Colonic mucosa (tissue), 4 donors: ENCODE measurements at places on chromosomes 13 and 19. TPM values are rescaled to one million over a fixed set of nuclear protein-coding genes. Genes with fewer than 3 reads are reported as not detected.
A peak's percentile ranks its signal among the peaks of the same experiment; 100 is the strongest.

GRCh38 chr13:39107561-39107960 lies 69.3 kb downstream of the NHLRC3 start:
- DNase-seq = no peak

ONECUT3 gene
- total RNA-seq = not detected

PEAK3 gene
- total RNA-seq = 0.72 TPM

ZNF569 gene
- 1.1 TPM for total RNA-seq

C13orf42 gene
- total RNA-seq = not detected

PCP2 gene
- total RNA-seq = 0.32 TPM

FBN3 gene
- total RNA-seq = 0.05 TPM

DNA sequence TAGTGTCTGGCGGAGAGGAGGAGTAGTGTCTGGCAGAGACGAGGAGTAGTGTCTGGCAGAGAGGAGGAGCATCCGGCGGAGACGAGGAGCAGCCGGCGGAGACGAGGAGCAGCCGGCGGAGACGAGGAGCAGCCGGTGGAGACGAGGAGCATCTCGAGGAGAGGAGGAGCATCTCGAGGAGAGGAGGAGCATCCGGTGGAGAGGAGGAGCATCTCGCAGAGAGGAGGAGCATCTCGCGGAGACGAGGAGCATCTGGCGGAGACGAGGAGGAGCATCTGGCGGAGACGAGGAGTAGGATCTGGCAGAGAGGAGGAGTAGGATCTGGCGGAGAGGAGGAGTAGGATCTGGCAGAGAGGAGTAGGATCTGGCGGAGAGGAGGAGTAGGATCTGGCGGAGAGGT lies 18.2 kb downstream of the C13orf46 start:
- no peak for DNase-seq

ADPRHL1 gene
- total RNA-seq = 6.2 TPM

- DNase-seq = no peak
Observed at GRCh38 chr19:30023330-30023729, 81.3 kb downstream of the URI1 start.

DNA sequence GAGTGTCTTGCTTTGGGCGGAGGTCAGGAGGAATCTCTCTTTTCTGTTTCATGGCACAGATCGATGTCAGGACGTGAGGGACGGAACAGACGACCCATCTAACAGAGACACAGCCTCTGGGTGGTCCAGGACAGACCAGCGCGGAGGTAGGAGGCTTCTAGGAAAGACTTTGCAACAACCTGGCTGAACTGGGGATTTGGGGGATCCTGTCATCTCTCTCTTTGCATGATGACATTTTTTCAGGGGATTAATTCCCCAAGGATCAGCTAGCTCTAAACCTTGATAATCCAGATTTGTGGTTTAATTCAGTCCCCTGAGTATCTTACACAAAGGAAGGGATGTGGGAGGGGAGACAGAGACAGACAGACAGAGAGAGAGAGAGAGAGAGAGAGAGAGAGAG lies 14.4 kb downstream of the CABP5 start:
- DNase-seq = no peak

GRCh38 chr19:46426035-46426505 lies 2.7 kb downstream of the PNMA8C start:
- no peak for DNase-seq

- peak; percentile 45 for DNase-seq
Observed at GRCh38 chr13:24997367-24997967, 98.5 kb upstream of the PABPC3 start.

GRCh38 chr13:75882261-75882660 lies 246.1 kb downstream of the LMO7 start:
- no peak for DNase-seq

DNA sequence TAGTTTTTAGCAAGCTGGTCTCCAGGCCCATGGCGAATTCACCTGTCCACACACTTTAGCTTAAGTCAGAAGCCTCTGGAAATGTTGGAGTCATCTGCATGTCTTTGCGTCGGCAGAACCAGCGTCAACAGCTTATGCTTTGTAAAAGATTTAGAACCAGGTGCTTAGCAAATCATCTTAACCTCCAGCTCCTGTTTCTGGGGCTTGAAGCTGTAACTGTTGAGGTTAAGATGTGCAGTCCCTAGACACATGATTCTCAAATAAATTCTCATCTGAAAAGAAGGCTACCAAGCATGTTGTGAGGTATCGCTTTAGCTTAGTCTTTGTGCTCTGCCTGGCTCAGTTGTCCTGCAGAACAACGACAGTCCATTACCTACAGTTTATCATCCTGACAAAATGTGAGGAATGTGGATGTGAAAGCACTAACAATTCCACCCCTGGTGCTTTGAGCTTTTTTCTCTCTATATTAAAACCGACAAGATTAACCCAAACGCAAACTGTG lies 4.4 kb downstream of the EFNB2 start:
- no peak for DNase-seq

- no peak for DNase-seq
Observed at GRCh38 chr13:67515895-67516294, 285.8 kb upstream of the PCDH9 start.
